ENCODE measurements at places on chromosomes 5 and 9.

- DNase-seq = no peak
Observed at GRCh38 chr5:178288401-178289368, 56.1 kb upstream of the PHYKPL start.

DNA sequence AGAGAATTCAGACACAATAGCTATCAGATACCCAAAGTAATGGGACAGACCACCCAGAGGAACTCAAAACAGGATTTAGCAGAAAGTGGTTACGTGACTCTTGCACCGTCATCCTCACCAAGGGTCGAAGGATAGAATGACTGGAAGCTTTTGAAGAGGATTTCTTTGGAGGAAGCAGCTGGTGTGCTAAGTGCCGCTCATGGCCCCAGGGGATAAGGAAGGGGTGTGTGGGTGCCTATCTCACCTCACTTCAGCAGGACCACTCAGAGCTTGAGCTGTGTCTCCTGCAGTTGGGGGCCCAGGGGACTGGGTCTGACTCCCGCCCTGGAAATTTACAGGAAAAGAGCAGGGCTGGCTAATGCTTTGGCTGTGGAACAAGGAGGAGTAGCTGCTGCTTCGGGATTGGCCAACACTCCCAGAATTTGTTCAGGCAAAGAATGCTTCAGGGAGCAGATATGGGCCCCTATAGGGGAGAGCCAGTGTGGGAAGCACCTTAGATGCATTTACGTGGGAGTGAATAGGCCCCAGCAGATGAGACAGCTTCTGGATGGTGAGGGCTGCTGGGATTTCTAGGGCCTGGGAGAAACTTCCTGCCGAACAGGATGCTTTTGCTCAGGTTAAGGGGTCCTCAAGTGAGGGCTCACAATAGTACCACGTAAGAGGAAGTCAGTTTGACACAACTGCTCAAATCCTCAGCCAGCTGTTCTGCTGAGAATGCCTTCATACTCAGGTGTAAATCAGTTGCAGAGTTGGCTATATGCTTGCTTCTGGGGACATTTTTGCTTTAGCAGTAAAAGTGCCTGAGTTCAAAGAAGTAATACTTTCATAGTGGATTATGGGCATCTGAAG is 29.1 kb upstream of the TOMM5 start:
- DNase-seq = no peak

- DNase-seq = no peak
Observed at GRCh38 chr5:65359981-65360380, 121.7 kb downstream of the ADAMTS6 start.

DNA sequence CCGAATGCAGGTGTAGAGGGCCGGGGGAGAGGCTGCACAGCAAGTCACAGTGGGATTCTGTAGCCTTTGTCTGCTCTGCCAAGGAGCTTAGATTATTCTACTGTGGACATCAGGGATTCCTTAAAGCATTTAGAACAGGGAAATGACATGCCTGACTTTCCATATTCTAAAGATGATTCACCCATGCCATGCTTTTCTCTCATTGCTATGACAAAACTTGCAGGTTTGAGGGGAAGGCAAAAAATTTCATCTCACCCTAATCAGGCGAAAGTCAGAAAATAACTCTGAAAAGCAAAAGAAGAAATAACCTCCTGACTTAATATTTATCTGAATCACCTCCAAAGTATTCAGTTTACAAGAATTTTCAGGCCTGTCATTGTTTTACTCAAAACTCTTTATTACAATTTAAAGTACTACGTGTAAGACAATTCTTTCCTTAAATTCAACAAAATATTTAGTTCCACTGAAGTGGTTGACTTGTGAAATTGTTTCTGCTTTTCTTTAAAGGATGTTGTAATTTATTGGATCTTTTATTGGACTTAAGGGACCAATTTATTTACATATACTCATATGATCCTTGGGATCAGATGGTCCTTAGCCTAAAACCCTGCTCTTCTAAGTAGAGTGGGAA is 30.0 kb upstream of the GAS1 start:
- DNase-seq = no peak

DNA sequence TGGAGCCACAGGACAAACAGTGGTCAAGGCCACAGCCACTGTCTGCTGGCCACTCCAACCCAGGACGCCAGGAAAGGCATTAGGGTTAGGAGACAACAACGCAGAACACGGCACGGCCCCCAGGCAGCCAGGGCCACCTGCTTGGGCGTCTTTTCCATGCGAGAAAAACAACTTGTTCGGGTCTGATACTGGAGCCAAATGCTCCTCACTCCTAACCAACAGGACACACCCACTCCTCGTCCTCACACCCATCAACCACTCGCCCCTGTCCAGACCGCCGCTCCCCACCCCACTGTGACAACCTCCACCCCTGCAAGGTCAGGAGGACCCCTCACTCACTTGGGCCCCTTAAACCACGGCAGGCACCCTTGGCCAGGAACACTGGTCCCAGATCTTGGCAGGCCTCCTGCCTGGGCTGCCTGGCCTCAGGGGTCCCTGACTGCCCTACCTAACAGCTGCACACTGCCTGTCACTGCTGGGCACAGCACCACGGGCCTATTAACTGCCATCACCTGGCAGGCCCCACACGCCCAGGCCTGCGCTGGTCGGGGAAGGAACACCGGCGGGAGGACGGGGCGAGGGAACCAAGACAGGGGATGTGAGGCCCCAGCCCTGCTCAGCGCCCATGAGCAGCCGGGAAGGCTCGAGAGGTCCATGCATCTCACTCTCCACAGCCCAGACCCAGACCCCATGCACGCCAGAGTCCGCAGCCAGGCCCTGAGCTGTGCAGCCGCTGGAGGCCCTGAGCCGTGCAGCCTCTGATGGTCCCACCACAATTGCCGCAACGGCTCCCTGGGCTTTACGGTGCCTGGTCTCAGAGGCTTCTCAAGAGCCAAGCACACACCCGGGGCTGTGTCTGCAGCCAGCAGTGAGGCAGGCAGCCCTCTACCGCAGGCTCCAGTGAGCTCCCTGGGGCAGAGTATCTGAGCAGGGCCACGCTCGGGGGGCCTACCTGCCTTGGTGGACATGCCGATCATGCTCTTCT is 13.8 kb downstream of the CLPTM1L start:
- DNase-seq = no peak

DNA sequence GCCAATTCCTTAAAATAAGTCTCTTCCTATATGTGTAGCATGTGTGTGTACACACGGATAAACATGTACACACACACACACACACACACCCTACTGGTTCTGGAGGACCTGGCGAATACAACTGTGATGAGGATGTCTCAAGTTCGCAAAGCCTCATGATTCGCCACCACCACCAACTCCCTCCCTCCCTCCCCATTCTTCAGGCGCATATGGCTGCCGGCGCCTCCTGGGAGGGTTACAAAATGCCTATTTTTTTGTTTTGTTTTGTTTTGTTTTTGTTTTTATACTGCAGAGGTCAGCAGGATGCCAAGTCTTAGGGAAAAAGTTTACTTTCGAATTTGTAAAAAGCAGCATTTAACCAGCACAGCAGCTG is 88.0 kb downstream of the DAP start:
- no peak for DNase-seq

GRCh38 chr9:88605512-88606362 is 70.8 kb downstream of the NXNL2 start:
- no peak for DNase-seq

DNA sequence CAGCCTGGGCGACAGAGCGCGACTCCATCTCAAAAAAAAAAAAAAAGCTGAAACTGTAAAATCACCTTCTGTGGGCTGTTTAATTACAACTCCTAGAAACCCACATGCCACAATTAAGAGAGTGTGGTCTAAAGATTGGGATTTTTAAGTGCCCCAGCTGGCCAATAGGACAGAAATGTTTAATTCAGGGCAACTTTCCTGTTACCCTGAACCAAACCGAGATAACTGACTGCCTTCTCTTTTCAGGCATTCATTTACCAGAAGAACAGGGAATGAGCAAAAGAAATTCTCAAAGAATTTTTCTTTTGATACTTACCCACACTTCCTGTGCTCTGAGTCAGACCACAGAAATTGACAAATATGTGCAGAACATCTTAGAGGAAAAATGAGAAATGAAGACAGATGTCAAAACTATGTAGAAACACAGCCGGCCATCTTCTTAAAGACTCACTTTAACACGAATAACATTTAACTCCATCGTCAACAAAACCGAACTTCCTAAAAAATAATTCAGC is 221.3 kb upstream of the DAPK1 start:
- no peak for DNase-seq

DNA sequence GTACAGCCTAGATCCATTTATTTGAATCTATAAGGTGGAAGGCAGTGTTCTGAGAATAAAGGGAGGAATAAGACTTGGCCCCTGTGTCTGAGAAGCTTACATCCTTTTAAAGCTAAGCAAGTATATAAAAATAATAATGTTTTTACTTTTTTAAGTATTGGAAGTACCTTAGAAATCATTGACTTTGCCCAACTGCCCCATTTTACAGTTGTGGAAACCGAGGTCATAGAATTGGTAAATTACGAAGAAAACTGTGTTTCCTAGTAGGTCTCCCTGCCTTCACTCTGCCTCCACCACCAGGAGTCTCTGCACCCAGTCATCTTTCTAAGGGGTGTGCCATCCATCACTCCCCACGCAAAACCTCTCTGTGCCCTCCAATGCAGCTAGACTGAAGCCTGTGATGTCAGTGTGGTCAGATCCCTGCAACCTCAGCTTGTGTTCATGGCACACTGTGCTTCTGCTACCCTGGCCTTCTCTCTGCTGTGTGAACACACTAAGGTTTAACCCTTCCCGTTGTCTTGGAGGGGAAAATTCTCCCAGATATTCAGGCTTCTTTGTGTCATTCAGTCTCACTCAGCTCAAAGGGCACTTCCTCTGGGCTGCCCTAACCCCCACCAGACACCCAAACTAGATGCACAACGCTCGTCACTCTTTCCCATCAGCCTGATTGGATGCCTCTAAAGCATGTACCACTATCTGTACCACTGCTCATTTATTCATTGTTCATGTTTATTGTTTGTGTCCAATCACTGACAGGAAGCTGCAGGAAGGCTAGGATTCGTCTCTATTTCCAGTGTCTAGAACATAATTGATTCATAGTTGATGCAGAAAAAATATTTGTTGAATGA is 18.2 kb downstream of the ADRB2 start:
- no peak for DNase-seq

DNA sequence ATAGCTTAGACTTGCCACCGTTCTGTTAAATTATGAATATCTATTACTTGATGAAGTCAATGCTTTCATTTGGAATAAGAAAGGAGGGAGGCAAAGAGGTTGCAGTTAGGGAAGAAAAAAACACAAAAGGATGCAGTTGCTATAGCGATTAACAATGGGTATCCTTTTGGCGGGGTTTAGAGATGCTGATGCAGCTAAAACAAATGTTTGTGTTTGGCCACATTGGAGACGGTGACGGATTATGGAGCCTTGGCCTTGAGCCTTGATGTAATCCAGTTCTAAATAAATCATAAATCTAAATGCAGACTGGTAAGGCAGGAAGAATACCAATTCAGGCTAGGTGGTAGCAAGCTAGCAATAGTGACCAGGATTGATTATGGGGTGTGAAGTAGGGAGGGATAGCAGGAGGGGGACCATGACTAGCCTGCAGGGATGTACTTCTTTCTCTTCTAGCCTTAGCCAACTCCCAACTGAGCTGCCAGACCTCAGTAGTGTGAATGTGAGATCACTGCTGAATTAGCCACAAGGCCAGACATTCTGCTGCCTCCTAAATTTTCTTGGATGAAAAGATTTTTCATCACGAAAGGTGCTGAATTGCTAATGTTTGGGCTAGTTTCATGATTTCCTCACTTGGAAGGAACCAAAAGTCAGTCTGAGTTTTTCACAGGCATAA is 160.3 kb downstream of the TLR4 start:
- no peak for DNase-seq

DNA sequence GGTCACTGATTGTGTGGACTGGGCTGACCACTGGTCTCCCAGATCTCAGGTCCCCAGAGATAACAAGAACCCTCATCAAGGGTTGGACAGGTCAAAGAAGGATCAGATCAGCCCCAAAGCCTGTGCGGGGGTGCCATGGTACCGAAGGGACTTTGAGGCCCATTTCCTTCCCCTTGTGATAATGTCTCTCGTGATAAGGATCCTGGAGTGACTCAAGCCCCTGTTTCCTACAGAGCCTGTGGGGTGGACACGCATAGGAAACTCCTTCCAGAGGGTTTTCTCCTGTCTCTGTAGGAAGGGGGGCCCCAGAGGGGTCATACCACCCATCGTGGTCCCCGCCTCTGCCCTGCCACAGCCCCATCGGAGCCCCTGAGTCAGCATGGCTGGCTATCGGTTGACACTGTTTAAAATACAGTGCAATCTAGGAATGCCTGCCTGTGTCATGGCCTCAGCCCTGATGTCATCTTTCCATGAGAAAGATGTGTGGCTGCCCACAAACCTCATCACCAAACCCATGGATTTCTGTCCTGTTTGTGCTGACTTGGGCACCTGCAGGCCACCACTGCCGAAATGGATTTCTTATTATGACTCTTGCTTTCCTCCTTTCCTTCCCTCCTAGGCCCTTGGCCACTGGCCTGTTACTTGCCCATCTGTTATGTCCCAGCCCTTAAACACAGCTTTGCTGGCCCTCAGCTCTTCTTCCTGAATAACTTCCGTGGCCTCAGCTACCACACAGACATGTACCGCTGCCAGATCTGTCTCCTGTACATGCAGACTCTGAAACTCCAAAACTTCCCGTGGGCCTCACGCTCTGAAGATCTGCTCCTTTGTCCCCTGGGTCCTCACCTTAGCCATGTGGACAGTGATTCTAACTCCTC is 2.9 kb upstream of the CSF2 start:
- DNase-seq = no peak

DNA sequence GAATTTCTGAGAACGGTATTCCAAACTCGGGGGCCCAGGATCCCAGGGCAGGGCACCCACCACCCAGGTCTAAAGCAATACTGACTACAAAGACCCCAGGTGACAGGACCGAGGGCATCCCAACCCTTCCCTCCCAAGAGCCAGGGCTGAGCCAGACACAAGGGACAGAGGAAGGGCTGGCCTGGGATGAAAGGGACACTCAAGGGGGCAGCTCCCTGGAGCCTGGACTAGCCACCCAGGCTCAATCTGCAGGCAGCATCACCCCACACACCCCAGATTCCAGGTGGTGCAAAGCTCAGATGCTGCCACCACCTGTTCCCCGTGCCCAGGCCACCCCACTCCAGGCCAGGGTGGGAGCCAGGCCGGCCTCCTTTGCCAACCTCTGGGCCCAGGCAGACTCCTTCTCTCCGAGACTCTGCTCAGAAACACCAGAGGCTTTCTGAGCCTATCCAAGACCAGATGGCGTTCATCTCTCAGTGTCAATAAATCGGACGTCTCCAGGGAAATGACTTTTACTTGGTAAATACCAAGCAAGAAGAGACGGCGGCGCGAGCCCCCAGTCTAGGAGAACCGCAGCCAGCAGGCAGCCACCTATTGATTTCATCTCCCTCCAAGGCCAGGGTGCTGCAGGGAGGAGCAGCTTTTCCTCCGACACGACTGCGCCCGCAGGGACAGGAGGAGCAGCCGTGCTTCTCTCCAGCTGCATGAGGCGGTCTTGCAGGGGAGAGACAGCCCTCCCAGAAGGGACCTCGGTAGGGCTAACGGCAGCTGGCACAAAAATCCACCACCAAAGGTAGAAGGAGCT is 94.1 kb upstream of the ADAMTS2 start:
- DNase-seq = no peak

GRCh38 chr9:70883056-70883455 is 238.4 kb downstream of the TRPM3 start:
- no peak for DNase-seq

Measured in DND-41 (cell line).